ENCODE measurements at places on chromosomes 4 and X.

GRCh38 chr4:108385076-108385475 is 216.3 kb upstream of the LEF1 start:
- DNase-seq = no peak

DNA sequence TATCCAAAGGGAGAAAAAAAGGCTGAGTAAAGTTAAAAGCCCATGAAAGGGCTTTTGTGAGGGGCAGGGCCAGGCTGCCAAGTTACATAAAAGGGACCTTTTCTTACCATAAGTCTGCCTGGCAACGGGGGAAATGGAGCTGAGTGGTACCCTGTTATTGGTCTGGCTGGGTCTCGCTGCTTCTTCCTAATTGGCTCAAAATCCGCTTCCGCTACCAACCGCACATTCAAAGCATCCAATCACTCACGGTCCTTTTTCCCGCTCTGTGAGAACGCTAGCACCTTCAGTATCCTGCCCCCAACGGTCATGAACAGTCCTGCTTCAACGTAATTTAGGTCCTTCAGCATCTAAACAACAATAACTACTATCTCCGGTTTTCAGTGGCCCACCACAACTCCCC is 611 bp downstream of the TEX11 start:
- DNase-seq = no peak

- no peak for DNase-seq
Observed at GRCh38 chr4:54661169-54661568, 3.4 kb downstream of the KIT start.

GRCh38 chr4:39181520-39181904 is 817 bp upstream of the WDR19 start:
- DNase-seq = no peak

Data from GF-D8 (cell line).